ENCODE measurements at places on chromosomes 4 and X. TPM values are rescaled to one million over a fixed set of nuclear protein-coding genes. Genes with fewer than 3 reads are reported as not detected.

C4orf54 gene
- 0.22 TPM for total RNA-seq

CFAP47 gene
- not detected for total RNA-seq

CLDN34 gene
- total RNA-seq: not detected

SMARCAD1 gene
- 17.1 TPM for total RNA-seq

SPP1 gene
- total RNA-seq: 249 TPM

VCX3A gene
- 2.3 TPM for total RNA-seq

ETDC gene
- not detected for total RNA-seq

RP2 gene
- total RNA-seq: 11.2 TPM

NXF3 gene
- not detected for total RNA-seq

DNA sequence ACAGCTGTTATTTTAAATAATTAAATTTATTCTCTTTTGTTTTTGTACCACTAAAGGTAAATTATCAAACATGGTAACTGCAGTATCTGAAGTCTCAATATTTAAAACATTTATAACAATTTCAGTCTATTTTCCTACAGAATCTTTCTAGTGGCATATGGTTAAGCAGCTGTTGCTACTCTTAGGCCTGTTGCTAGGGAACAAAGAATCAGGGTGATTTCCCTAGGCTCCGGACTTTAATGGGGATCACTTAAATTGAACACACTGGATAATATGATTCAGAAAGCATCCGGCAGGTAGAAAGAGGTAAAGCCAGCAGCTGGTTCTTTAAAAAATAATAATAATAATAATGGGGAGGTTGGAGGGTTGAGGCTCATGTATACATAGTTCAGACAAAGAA, 17.6 kb downstream of the FBXO8 start:
- H3K4me3 ChIP-seq: no peak overlapping the region
- H3K36me3 ChIP-seq: no peaks in the 10 kb centered on the region
- no peak overlapping the region for H3K27ac ChIP-seq
- DNase-seq: no peak
- no peaks in the 10 kb centered on the region for H3K27me3 ChIP-seq
- H3K4me1 ChIP-seq: no peaks in the 10 kb centered on the region

DNA sequence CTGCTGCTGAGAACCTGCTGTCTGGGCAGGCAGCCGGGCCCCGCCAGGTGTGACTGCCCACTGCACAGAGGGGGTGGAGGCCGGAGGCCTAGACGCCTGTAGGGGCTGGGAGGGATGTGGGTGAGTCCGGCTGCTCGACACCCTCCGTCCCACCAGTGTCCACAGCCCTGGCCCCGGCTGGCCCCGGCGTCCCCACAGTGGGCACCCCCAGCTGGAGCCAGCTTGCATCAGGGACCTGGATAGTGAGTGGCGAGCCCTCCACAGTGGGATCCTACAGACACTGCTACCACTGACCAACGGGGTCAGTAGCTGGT, 34.7 kb upstream of the SPON2 start:
- H3K27ac ChIP-seq: no peak overlapping the region
- no peak overlapping the region for H3K4me3 ChIP-seq
- H3K36me3 ChIP-seq: no peaks in the 10 kb centered on the region
- no peaks in the 10 kb centered on the region for H3K27me3 ChIP-seq
- no peaks in the 10 kb centered on the region for H3K4me1 ChIP-seq

GRCh38 chrX:112866175-112866574, 25.5 kb upstream of the AMOT start:
- no peak overlapping the region for H3K4me3 ChIP-seq
- H3K36me3 ChIP-seq: no peaks in the 10 kb centered on the region
- no peak overlapping the region for H3K27ac ChIP-seq
- H3K27me3 ChIP-seq: no peaks in the 10 kb centered on the region

GRCh38 chr4:38503689-38504395, 160.2 kb upstream of the KLF3 start:
- H3K27me3 ChIP-seq: no peaks in the 10 kb centered on the region
- DNase-seq: no peak
- H3K4me3 ChIP-seq: no peak overlapping the region
- no peak overlapping the region for H3K27ac ChIP-seq

GRCh38 chrX:1323315-1323714, 13.3 kb upstream of the IL3RA start:
- H3K27me3 ChIP-seq: no peaks in the 10 kb centered on the region
- DNase-seq: peak; percentile 67
- no peaks in the 10 kb centered on the region for H3K4me1 ChIP-seq
- H3K27ac ChIP-seq: no peak overlapping the region
- no peak overlapping the region for H3K4me3 ChIP-seq
- H3K36me3 ChIP-seq: no peaks in the 10 kb centered on the region

GRCh38 chr4:16116493-16116990, 32.7 kb upstream of the PROM1 start:
- DNase-seq: no peak
- no peaks in the 10 kb centered on the region for H3K36me3 ChIP-seq
- H3K4me1 ChIP-seq: no peaks in the 10 kb centered on the region
- no peak overlapping the region for H3K27ac ChIP-seq
- H3K27me3 ChIP-seq: no peaks in the 10 kb centered on the region
- no peak overlapping the region for H3K4me3 ChIP-seq

DNA sequence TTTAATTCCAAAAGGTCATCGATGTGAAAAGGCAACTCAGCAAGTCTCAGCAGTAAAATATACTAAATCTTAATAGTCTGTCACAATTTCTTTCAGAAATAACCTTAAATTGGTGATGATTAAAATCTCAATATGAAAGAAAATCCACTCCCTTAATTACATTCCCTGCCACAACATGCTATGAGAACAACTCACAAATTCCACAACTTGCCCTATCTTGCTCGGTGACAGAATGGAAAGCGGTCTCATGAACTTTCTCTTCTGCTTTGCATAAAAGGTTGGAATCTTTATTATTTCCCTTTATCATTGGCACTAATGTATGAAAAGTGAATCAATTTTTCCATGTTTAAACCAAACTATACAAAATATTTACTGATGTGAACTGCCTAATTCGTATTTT, 380.8 kb downstream of the TMA16 start:
- no peaks in the 10 kb centered on the region for H3K36me3 ChIP-seq
- no peak overlapping the region for H3K4me3 ChIP-seq
- H3K27ac ChIP-seq: no peak overlapping the region

- H3K27ac ChIP-seq: no peak overlapping the region
- no peak overlapping the region for H3K4me3 ChIP-seq
- H3K36me3 ChIP-seq: no peaks in the 10 kb centered on the region
- H3K4me1 ChIP-seq: no peaks in the 10 kb centered on the region
Observed at GRCh38 chr4:8610858-8611616, 18.5 kb downstream of the CPZ start.

GRCh38 chrX:19960913-19961312, 29.9 kb downstream of the BCLAF3 start:
- no peaks in the 10 kb centered on the region for H3K36me3 ChIP-seq
- no peak overlapping the region for H3K4me3 ChIP-seq
- no peaks in the 10 kb centered on the region for H3K27me3 ChIP-seq
- no peaks in the 10 kb centered on the region for H3K4me1 ChIP-seq

DNA sequence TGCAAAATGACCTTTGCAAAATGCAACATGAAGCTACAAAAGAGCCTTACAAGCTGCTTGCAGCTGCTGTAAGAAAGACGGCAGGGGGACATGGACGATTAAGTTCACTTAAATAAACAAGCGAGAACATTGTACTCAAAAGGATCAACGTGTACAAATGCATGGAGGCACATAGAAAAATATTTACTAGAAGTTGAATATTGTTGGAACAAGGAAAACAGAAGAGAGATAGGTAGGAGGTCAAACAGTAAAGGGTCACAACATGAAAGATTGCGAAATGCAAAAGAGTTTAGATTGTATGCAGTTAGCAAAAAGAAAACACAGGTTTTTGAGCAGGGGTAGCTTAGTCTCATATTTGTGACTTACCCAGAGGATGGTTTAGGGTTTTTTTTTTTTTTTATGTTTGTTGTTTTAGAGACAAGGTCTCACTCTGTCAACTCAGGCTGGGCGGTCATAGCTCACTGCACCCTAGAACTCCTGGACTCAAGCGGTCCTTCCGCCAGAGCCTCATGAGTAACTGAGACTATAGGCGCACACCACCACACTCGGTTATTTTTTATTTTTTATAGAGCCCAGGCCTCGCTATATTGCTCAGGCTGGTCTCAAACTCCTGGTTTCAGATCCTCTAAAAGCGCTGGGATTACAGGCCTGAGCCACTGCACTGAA, 1.4 kb upstream of the PHF8 start:
- H3K27ac ChIP-seq: peak overlapping the region; percentile 98
- no peak for DNase-seq
- peak overlapping the region; percentile 62 for H3K4me3 ChIP-seq
- no peaks in the 10 kb centered on the region for H3K27me3 ChIP-seq

DNA sequence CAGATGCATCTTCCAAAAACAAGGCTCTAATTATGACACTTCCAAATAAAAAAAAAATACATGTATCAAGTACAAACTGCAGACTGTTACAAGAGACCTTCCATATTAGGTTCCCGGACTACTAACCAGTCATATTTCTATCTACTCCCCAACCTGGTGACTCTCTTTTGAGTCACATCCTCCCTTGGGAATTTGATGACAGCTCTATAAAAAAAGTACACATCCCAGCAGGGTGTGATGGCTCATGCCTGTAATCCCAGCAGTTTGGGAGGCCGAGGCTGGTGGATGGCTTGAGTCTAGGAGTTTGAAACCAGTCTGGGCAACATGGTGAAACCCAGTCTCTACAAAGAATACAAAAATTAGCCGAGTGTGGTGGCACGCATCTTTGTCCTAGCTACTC, 14.9 kb downstream of the RPGR start:
- no peaks in the 10 kb centered on the region for H3K36me3 ChIP-seq
- no peak overlapping the region for H3K4me3 ChIP-seq
- H3K27ac ChIP-seq: no peak overlapping the region
- H3K27me3 ChIP-seq: no peaks in the 10 kb centered on the region
- no peaks in the 10 kb centered on the region for H3K4me1 ChIP-seq

GRCh38 chrX:29858714-29859113, 356.6 kb upstream of the MAGEB2 start:
- H3K4me3 ChIP-seq: no peak overlapping the region
- DNase-seq: no peak

- no peak overlapping the region for H3K4me3 ChIP-seq
- H3K27ac ChIP-seq: no peak overlapping the region
- H3K27me3 ChIP-seq: no peaks in the 10 kb centered on the region
- no peaks in the 10 kb centered on the region for H3K36me3 ChIP-seq
- no peaks in the 10 kb centered on the region for H3K4me1 ChIP-seq
Observed at GRCh38 chr4:185638093-185638492, 102.8 kb upstream of the PDLIM3 start.

GRCh38 chr4:176925962-176926361, 133.2 kb upstream of the VEGFC start:
- no peaks in the 10 kb centered on the region for H3K27me3 ChIP-seq
- H3K36me3 ChIP-seq: no peaks in the 10 kb centered on the region
- no peak for DNase-seq
- H3K4me3 ChIP-seq: no peak overlapping the region

- H3K27ac ChIP-seq: no peak overlapping the region
- H3K36me3 ChIP-seq: no peaks in the 10 kb centered on the region
- H3K4me3 ChIP-seq: no peak overlapping the region
- H3K4me1 ChIP-seq: no peaks in the 10 kb centered on the region
- no peak for DNase-seq
Observed at GRCh38 chr4:8010618-8011017, 71.0 kb upstream of the AFAP1 start.

- no peaks in the 10 kb centered on the region for H3K36me3 ChIP-seq
- H3K27me3 ChIP-seq: no peaks in the 10 kb centered on the region
- no peak overlapping the region for H3K27ac ChIP-seq
Observed at GRCh38 chrX:108537005-108537404, 97.4 kb downstream of the COL4A5 start.

- 0 out of 2 replicates have a peak, but pooled peaks cover 6% of the 10 kb centered on the region for H3K36me3 ChIP-seq
- H3K27ac ChIP-seq: no peak overlapping the region
- no peak overlapping the region for H3K4me3 ChIP-seq
- H3K27me3 ChIP-seq: no peaks in the 10 kb centered on the region
Observed at GRCh38 chrX:100829730-100830129, 9.5 kb downstream of the CSTF2 start.
